ENCODE measurements at places on chromosomes 2 and 18.

DNA sequence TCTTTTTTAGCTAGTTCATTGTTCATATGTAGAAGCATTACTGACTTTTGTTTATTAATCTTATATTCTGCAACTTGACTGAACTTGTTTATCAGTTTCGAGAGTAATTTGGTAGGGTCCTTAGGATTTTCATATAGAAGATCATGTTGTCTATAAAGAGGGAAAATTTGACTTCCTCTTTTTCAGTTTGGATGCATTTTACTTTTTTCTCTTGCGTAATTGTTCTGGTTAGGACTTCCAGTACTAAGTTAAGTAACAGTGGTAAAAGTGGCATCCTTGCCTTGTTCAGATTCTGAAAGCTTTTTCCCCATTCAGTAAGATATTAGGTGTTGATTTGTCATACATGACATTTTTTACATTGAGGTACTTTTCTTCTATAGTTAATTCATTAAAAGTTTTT lies 726.0 kb downstream of the KCNJ3 start:
- no peak for DNase-seq

DNA sequence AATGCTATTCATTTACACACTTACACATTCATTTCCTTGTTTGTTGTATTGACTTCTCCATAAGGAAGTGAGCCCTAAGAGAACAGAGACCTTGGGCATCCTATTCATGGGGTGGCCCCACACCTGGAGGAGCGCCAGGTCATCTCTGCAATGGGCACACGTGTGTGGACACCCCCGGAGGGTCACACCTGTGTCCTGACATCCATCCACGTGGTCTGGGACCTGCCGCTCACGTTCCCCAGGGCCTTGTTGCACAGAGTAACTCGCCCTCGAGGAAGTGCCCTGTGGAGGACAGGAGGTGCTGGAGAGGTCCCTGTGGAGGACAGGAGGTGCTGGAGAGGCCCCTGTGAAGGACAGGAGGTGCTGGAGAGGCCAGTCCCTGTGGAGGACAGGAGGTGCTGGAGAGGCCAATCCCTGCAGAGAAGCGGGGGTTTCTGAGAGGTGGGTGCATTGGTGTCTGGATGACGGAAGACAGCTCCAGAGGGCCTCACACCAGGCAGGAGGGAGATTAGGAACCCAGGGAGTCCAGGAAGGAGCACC lies 73.2 kb upstream of the GPC1 start:
- DNase-seq, result no peak

DNA sequence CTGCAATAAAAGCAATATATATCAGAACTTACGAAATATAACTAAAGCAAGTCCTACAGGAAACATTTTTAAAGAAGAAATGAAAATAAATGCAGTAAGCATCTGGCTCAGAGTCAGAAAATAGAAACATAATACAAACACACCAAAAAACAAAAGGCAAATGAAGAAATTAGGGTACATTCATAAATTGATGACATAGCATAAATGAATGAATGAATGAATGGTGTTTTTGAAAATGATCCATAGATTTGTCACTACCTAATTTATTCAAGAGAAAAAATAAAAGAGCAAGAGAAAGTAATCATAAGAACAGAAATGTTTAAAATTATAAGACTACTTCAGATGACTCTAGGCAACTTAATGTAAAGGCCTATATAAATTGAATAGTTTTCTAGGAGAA lies 226.1 kb upstream of the CDH20 start:
- DNase-seq, result no peak

- no peak for DNase-seq
Observed at GRCh38 chr2:177783835-177784744, 288.5 kb downstream of the PDE11A start.

GRCh38 chr18:14092625-14093306 lies 39.5 kb downstream of the ZNF519 start:
- DNase-seq, result no peak
